ENCODE measurements at places on chromosomes 4 and X.

GRCh38 chrX:103453655-103454054, 65.6 kb downstream of the RAB40A start:
- DNase-seq = no peak

DNA sequence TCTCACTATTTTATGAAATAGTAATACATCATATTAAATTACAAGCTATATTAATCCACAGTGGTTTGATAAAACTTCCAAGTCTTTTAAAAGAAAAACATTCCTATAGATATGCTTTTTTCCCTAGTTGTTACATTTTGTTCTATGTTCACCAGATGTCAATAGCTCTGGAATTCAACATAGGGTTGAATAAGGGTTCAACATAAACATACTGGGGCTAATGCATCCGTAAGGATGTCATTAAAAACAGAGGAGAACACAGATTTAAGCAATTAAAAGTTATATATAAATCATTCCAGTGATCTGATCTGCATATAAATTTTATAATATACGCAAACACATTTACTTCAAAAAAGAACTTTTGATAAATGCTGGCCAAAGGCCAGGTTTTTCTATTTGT, 32.5 kb downstream of the SULT1B1 start:
- DNase-seq = no peak

DNA sequence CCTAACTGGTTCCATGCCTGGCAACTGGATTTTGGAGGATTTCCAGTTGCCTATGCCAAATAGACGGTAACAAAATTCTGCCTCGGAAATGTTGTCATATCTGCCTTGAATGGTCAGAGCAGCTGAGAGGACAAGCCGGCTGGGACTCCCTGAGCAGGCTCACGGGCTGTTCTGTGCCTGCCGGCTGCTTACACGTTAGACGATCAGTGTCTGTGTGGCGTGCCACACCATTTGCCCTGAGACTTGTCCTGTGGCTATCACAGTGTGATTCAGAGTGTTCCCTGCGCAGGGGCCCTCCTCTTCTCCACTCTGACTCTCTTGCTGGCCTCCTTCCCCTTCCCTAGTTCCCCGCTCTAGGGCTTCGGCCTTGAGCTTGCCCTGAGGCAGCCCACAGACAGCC, 42.4 kb downstream of the RAI2 start:
- no peak for DNase-seq

DNA sequence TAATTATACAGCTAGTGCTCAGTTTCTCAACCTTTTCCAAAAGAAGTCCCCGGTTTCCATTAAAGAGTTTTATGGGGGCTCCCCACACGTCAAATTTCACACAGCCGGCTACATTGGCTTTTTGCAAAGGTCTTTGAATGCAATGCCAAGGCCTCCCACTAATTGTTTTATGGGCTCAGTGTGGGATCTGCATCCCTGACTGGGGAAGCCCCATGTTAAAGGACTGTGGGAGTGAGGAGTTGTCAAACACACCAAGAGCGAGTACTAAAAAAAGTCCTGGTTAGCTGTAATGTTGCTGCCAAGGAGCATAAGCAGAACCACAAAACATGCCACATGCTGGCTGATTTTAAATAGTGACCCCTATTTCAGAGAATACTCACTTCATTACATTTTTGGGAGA, 162.6 kb downstream of the BMPR1B start:
- no peak for DNase-seq

DNA sequence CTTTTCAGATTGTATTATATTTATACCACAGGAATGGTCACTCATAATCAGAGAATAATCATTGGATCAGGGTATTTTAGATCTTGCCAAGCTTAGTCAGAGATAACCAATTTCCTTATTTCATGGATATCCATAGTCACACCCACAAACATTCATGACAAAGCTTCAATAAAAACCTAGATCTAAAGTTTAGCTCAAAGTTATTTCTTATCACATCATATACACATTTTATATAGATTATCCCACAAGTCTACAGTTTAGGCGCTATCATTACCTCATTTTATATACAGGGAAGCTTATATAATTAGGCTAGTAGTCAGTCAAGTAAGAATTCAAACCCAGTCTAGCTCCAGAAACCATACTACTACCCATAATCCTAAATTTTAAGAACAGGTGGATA, 82.3 kb downstream of the SLC10A7 start:
- no peak for DNase-seq

DNA sequence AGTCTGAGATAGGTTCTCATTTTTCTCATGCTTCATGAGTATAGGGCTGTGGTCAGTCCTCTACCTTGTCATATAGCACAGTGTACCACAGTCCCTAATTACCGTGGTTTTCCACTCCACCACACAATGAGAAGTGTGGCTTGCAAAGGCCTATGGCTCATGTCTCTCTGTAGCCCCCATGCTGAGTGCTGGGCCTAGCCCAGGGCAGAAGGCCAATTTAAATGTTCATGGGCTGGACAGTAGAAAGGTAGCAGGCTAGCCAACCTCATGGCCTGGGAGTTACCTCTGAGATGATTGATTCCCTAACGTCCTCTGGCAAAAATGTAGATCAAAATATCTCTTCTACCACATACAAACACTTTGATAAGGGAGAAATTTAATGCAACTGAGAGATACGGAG, 222.5 kb downstream of the AFF2 start:
- DNase-seq = no peak

Data from NCI-H2081 treated with DMSO at 0.1 percent for 48 hours (cell line).